ENCODE measurements at places on chromosomes 5 and 9.

DNA sequence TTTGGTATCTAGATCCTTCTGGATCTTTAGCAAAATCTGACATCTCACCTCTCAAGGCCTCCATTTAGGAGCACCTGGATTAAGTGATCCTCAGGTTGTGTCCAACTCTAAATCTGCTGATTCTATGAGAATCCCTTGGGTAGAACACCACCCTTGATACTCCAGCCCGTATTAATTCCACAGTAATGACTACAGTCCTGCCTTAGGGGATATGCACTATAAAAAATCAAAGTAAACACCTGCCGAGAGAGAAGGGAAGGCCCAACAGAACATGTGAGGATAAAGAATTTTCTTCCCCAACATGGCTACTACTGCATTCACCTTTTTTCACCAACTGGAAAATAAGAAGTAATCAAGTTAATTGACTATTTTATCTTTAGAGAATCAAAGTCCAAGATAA lies 27.6 kb downstream of the DAP start:
- DNase-seq: no peak

DNA sequence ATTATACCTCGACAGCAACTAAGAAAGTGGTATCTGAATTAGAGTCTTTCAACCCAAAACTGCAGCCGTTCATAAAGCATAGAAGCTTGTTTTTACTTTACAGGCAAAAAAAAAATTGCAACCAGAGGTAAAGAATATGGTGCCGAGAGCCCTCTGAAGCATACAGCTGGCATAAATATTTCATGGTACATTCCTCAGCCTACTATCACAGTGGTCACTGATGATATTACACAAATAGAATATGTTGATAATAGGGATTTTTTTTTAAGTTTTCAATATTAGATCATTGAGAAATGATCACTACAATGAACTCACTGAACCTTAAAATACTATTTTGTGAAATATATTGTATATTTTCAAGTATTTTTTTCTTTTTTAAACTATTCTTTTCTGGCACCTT lies 6.2 kb upstream of the SMC2 start:
- DNase-seq: no peak

DNA sequence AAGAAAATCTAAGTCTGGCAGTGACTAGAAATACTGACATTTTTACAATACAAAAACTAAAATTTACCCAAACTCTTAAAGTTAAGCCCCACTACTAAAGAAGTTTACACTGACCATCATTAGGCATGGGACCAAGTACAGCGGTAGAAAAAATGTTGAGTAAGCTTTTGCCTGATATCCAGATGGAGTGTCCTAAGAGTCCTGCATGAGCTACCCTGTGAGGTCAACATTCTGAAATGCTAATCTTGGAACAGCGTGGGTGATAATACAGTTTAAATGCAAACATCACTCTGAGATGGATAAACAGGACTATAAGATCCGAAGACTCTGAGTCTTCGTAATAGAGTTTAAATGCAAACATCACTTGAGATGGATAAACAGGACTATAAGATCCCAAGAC lies 189.7 kb downstream of the DCP2 start:
- DNase-seq: no peak

DNA sequence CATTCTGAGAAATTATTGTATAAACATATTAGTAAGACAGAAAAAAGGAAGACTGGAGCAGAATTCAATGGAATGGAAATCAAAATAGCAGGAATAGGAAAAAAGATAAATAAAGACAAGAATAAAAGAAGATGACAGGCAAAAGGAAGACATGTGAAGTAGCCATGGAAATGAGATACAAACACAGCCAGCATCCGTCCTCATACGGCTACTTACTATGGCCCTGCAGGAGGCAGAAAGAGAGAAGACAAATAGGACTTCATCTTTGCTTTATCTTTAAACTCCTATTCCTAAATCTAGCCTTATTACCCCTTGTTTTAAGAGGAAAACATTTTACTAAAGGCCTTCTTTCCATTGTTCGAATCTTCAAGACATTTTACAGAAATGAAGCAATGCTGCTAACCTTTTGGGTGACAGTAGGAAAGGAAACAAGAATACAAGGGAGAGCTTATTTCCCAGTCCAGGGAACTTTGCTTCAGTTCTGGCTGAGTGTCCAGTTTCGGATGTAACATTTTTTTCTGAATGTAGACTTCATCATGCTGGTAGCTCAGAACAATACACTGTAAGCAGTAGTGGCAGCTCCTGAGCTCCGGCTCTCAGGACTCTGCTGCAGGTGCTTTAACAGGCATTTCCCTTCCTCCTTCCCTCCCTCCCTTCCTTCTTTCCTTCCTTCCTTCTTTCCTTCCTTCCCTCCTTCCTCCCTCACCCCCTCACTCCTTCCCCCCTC lies 106.4 kb upstream of the SLC12A2 start:
- no peak for DNase-seq

DNA sequence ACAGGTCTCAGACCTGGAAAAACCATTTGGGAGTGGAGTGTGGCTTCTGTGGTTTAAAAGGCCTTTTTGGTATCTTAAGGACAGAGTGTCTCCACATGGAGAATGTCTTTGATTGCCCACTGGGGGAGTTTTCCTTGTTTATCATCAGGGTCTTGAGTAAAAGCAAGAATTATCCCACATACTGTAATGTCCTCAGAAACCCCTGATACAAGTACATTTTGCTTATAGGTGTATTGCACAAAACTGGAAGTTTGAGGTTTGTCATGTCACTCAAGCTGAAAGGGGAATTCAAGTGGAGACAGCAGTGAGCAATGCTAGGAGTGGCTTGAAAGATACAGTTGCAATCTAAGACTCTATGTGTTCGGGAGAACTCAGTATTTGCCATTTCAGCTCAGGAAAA lies 62.7 kb upstream of the GRAMD2B start:
- DNase-seq: no peak

DNA sequence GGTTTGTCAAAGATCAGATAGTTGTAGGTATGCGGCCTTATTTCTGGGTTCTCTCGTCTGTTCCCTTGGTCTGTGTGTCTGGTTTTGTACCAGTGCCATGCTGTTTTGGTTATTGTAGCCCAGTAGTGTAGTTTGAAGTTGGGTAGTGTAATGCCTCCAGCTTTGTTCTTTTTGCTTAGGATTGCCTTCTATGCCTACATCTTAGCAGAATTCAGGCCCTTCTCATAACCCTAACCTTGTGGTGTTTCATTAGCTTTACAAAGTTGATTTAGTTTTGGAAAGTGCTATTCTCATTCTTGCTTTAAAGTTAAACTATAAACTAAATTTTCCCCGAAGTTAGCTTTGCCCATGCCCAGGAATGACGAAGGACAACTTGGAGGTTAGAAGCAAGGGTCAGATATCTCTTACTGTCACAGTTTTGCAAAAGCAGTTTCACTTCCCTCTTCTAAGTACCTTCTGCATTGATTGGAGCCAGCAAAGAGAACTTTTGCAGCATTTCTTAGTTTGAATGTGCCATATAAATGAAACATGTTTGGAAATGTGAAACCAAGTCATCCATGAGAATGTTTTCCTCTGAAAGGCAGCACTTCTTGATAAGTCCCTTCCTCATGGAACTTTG lies 274.3 kb upstream of the DMRT1 start:
- DNase-seq: no peak

DNA sequence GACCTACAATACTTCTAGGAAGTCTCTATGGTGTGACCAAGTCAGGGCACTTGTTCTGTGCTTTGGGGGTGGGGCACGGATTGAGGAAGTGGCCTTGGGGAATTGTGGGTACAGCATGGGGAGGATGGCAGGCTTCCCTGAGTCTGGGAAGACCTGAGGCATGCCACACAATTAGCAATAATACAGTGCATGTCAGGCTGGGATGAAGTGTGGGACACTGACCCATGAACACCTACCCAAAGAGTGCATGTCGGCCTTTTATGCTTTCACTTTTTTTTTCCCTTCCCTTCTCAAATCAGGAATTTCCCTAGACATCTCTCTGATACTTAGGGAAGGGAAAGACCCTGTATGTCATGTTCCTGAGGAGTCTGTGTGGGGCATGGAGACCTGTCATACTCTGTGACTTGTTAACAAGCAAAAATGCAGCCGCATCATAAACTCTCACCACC lies 146.4 kb downstream of the PALM2AKAP2 start:
- no peak for DNase-seq

GRCh38 chr5:129973716-129974426 lies 69.6 kb downstream of the CHSY3 start:
- DNase-seq: no peak

DNA sequence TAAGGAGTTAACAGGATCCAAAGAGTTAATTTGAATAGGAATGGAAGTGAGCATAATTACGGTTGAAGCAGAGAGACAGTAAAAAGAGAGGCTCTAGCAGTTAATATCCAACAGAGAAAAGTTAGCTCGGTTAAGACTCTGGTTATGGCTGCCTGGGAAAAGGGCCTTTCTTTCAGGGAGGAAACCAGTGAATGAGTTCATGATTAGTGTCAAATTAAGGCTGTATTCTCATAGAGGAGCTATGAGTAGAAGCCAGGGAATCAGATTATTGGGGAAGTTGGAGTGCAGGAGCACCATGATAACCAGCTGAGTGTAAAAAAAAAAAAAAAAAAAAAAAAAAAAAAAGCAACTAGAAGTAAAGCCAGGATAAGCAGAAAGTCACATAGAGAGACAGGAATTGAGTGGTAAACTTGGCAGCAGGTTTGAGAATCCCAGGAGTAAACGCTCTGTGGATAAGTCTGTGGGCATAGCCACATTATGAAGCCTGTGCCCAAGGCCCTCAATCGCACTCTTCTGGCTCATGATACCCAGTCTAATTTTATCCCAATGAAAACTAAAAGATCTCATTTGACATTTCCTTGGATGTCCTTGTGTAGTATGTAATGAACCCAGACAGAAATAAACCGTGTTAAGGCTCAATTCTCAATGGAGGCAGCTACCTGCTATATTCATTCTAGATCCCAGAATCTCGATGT lies 372.6 kb upstream of the MPDZ start:
- DNase-seq: no peak

- no peak for DNase-seq
These were observed 18.3 kb downstream of the MRNIP start for GRCh38 chr5:179840321-179840720.

- no peak for DNase-seq
These were observed 7.9 kb upstream of the ZNF608 start for GRCh38 chr5:124754206-124754927.

- peak; percentile 19 for DNase-seq
These were observed 1.2 kb upstream of the TBCA start for GRCh38 chr5:77777281-77777892.

DNA sequence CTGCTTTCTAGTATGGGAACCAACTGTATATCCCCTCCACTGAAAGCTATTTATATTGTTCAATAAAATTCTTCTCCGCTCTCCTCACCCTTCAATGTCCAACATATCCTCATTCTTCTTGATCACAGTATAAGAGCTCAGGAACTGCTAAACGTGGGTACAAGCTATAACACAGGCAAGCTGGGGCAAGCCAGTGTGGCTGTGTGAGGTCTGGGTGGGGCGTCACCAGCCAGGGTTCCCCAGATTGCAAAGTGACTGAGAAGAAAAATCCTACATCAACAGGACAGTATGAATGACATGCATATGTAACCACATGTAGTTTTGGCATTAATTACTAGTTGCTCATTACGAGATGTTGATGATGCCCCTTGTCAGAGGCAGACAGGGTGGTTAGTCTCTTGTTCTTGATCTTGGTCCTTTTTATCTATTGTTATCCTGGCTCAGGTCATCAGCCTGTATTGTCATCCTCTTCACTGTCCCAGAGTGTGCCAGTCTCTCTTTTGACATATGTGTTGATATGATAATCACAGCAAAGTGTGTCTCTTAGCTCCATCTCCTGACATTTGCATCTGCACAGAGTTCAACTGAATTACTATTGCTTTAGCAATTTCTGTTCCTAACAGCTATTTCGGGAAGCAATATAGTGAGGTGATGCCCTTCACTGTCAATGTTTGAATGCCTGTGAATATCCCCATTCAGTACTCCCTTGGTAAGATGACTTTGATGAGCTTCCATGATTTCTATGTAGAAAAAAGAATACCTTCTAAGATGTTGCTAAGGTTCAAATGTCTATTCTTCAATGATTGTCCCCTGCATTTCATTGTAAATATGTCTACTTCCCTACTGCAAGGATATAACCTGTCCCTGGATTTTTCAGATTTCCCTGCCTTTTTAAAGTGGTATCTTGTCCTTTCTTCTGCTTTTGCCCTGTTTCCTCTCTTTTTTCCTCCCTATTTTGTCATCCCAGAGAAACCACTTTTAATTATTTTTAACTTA lies 140.3 kb downstream of the MAT2B start:
- no peak for DNase-seq

- DNase-seq: no peak
These were observed 379.5 kb upstream of the KLF4 start for GRCh38 chr9:107869111-107869510.

GRCh38 chr5:149759563-149759962 lies 29.5 kb downstream of the PPARGC1B start:
- DNase-seq: no peak

DNA sequence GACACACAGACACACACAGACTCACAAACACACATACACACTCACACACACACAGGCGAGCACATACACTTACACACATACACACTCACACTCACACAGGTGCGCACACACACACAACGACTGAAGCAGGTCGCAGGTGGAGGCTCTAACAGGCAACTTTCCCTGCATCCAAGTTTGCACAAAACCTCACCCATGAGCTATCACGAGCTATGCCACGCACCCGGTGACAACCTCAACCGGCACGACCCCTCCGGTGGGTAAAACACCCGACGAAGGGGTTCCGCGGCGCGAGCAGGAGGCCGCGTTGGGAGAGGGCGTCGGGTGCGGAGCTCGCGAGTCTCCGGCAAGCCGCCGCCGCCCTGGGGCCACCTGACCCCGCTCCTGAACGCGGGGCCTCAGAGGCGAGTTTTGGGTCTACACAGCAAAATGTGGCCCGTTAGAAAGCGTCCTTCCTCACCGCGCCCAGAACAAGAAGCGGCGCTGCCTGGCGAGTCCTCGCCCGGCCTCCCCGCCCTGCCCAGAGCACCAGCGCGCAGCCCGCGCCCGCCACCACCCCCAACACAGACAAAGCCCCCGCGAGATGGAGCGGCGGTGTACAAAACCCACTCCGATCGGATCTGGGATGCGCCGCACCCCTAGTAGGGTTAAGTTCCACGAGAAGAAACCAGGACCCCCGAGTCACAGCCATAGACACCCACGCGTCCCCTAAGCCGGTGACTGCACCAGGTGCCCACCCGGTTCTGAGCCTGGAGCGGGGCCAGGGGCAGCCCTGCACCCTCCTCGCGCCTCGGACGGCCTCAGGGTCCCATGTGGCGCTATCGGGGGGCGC lies 665 bp downstream of the SLC6A3 start:
- no peak for DNase-seq

DNA sequence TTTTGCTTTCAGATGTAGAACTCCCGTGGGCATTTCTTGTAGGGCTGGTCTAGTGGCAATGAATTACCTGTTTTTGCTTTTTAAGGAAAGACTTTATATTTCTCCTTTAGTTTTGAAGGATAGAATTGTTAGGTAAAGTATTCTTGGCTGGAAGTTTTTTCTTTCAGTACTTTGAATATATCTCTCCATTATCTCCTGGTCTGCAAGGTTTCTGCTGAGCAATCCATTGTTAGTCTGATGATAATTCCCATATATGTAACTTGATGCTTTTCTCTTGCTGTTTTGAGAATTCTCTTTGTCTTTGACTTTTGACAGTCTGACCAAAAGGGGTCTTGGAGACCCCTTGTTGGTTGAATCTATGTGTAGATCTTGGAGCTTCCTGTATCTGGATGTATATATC lies 198.1 kb downstream of the TMEM167A start:
- no peak for DNase-seq

- no peak for DNase-seq
These were observed 346.7 kb upstream of the KLF9 start for GRCh38 chr9:70761139-70761670.

Data from HCT116 (cell line).